Central memory CD8-positive, alpha-beta T cell (primary cell): ENCODE measurements at places on chromosomes 3 and 15.

- DNase-seq, result no peak
Observed at GRCh38 chr3:52223449-52224408, 1.7 kb downstream of the TLR9 start.

GRCh38 chr3:12489832-12490231 is 5.6 kb downstream of the TSEN2 start:
- no peak for DNase-seq

- no peak for DNase-seq
Observed at GRCh38 chr3:20123131-20123652, 62.8 kb downstream of the SGO1 start.

DNA sequence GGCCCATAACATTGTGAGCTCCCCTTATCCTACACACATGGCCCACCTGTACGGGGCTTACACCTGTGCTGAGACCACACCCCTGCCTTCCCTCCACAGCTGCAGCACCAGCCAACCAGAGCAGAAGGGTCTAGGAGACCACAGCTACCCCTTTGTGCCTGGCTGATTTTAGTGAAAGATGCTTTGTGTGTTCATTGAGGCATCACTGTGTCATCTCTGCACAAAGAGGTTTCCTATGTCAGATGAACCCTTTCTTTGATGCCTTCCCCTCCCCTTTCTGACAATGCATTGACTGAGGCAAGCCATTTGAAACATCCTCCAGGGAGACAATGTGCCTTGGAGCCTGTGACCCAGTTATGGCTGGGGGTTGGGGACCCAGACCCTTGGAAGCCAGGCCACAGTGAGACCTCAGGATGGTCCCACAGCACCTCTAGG is 54.9 kb upstream of the SLC7A14 start:
- no peak for DNase-seq

DNA sequence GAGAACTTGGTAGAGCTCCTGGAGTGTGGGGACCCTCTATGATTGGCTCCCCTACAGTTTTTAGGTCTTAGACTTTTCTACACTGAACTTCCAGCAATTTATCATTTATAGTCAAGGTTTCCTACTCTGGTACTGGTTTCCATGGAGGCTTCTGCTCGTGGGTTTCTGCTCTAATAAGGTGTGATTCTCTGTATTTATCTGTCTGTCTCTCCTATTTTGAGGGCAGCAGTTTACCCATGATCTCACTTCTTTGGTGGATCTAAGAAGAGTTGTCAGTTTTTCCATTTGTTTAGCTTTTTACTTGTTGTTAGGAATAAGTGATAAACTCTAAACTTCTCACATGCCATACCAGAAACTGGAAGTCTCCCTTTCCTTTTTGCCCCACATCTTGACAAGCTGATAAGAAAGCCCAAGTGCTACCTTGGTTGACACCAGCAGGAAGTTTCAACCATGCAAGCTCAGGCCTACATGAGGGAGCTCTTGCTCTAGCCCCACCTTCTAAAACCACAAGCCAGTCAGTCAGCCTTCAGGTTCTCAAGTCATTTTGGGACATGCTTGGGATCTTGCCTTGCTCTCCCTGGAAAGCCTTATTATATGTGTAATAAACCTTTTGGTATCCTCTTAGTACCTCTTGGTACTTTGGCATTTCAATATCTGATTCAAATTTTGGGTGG is 10.0 kb downstream of the TIMMDC1 start:
- DNase-seq, result no peak

DNA sequence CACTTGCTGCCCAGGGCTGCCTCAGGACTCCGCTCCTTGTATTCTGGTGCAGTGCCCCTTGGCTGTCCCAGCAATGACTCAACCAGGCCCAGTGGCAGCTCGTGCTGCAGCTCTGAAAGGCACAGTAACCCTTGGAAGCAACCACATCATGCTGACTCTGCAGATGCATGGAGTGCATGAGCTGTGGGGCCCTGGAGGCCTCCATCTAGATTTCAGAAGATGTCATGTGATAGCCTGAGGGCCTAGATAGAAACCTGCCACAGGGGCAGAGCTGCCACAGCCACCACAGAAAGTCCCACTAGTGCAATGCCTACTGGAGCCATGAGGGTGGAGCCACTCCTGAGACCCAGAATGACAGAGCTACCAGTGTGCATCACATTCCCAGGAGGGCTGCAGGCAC is 117.1 kb upstream of the SMAD3 start:
- DNase-seq, result no peak

DNA sequence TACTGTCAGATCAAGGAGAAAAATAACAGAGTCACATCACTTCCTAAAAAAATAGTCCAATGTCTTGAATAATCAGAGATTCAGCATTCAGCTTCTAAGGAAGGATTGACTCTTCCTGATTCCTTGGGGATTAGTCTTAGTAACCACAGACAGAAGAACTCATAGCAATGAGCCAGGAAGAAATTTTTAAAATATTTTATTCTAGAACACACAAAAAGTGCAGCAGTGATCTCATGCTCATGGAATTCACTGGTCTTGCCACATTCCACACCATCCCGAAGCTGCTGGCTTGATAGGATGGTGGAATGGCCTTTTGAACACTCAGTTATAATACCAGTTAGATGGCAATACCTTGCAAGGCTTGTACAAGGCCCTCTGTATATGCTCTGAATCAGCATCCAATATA is 43.0 kb upstream of the ABI3BP start:
- no peak for DNase-seq

- DNase-seq, result no peak
Observed at GRCh38 chr15:70741107-70741531, 22.2 kb downstream of the UACA start.

GRCh38 chr15:86756688-86757087 is 677.0 kb downstream of the AGBL1 start:
- no peak for DNase-seq

DNA sequence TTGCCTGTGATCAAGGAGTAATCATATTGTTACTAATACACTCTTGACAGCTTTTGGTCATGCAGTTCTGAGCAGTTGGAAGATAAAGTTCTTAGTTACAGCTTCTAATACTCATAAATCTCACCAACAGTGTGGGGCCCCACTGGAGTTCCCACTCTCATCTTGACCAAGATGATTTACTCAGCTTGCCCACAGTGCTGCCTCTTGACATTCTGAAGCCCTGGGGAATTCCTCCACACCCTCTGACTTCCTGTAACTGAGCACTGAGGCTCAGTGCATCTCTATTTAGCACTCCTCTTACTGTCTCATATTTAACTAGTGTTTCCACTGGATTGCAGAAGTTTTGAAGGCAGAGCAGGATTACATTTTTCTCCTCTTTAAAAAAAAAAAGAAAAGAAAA is 1.9 kb upstream of the ARL6IP5 start:
- peak; percentile 42 for DNase-seq

GRCh38 chr3:187875863-187876262 is 130.6 kb upstream of the BCL6 start:
- DNase-seq, result no peak

- DNase-seq, result no peak
Observed at GRCh38 chr15:64447536-64448315, 12.7 kb upstream of the ZNF609 start.

GRCh38 chr15:31326875-31327668 is 437 bp downstream of the KLF13 start:
- DNase-seq, result no peak

- no peak for DNase-seq
Observed at GRCh38 chr15:35007397-35007796, 19.3 kb upstream of the ZNF770 start.

DNA sequence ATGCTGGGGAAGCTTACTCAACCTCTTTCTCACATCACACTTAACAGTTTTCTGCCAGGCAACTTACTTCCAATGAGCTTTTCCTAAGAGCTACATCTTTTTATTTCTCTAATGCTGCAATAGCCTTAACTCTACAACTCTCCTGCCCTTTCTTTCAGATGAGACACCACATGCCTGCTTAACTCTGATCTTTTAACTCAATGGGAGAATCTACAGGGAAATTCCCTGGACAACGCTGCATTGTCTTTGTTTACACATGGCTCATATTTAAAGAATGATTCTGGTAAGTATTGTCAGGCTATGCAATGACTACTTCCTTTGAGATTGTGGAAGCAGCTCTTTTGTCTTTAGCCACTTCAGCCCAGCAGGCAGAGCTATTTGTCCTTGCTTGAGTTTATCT is 353.1 kb upstream of the BCHE start:
- DNase-seq, result no peak

GRCh38 chr3:67534594-67534993 is 119.8 kb downstream of the SUCLG2 start:
- DNase-seq, result no peak

GRCh38 chr3:114128826-114129225 is 50.0 kb downstream of the DRD3 start:
- no peak for DNase-seq

GRCh38 chr15:63836579-63836978 is 2.8 kb upstream of the HERC1 start:
- no peak for DNase-seq

DNA sequence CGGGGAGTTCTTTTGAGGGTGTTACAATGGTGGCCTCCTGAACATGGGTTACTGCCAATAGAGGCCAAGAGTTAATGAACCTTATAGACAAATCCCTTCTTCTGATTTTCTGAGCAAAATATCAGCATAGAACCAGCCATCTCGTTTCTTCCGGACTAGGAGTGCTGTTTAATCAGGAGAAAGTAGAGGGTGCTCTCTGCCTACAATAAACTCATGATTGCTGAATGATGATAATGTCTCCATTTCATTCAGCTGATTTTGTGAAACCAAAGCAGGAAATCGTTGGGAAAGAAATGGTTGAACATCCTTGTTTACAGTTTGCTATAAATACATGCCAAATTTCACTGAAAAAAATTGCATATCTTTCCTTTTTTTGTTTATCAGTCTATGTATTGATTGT is 142.8 kb upstream of the PLSCR5 start:
- no peak for DNase-seq

DNA sequence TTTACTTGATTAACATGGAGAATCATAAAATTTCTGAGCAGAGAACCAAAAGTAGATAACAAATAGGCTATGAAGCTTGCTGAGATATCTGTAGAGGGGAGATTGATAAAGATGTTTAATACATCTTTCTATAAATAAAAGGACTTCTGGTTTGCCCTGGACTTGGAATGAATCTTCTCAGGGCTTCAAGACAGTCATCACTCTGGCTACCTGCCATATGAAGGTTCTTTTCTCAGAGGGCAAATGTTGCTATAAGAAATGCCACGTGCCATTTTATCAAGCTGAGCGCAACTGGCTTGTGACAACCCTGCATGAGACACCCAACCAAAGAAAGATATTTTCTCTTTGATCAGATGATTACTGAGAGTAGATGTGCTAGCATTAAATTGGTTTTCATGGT is 192.5 kb downstream of the WNT5A start:
- DNase-seq, result no peak

- DNase-seq, result no peak
Observed at GRCh38 chr15:83431521-83431920, 15.6 kb upstream of the SH3GL3 start.

DNA sequence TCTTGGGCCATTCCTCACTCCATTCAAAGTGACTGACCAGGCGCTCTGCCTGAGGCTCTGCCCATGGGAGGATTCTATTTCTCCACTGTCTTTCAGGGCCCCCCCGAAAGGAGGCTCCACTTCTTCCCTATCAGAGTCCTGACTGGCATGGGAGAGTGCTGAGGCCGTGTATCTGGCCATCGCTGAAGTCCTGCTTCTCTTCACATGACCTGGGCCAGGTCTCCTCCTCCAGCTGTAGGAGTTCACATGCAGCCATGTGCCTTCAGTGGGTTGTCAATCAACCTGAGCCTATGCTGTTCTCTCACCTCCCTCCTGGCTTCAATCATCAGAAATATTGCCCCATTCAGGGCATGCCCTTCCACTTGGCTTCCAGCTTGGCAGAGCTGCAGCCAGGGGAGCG is 12.8 kb upstream of the APBA2 start:
- DNase-seq, result no peak

GRCh38 chr3:107990433-107990832 is 100.4 kb downstream of the CD47 start:
- DNase-seq, result no peak

DNA sequence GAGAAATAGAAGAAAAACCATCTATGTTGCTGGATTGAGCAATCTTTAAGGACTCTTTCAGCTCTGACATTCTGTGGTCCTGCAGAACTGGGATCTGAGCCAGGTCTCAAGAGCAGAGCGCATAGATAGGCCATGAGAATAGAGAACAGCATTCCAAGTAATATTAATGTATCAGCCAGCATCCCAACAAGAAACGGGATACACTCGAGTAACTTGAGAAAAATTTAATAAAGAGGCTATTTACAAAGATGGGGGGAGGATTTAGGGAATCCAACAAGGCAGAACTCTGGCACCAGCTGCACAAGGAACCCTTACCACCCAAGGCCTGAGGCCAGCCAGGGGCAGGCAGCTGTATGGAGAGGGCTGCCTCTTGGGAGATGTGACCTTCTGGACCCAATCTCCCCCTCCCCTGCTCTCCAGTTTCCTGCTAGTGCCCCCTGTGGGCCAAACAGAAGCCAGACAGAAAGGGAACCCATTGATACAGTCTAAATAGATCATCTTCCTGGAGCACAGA is 8.2 kb downstream of the TMOD2 start:
- no peak for DNase-seq

DNA sequence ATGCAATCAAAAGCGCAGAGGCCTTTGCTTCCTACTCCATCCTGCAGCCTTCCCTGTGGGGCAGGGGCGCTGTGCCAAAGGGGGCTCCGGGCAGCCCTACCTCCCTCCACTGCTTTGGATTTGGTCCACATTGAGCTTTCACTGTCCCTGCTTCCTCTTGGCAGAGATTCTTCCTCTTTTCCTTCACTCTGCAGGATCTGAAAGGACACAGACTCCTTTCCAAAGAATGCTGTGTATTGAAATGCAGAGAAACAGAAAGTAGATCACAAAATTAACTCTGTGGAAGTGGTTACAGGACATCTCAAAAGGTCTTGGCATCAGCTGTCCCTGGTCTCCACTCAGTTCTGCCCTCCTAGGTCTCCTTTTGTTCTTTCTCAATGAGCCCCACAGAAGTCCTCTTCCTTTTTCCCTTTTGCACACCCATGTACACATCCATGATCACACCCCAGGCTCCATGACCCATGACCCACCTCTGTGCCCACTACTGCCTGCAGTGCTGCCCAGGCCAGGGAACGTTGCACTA is 64.1 kb downstream of the CCR1 start:
- DNase-seq, result no peak

DNA sequence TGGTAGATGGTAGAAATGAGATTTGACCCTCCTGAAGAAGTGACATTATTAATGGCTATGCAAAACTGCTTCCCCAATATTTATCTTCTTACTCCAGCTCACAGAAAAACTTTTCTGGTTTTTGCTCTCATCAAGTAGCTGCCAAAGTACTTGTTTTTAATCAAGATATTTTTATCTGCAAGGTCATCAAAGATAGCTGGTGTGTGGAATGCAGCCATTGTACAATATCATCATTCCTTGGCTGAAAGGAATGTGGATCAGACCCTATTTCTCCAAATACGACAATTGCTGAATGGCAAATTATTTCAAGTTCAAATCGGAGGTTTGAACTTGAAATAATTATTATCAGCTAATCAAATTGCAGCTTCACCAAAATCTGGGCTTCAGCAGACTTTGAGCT is 126.9 kb upstream of the SLC7A14 start:
- no peak for DNase-seq

DNA sequence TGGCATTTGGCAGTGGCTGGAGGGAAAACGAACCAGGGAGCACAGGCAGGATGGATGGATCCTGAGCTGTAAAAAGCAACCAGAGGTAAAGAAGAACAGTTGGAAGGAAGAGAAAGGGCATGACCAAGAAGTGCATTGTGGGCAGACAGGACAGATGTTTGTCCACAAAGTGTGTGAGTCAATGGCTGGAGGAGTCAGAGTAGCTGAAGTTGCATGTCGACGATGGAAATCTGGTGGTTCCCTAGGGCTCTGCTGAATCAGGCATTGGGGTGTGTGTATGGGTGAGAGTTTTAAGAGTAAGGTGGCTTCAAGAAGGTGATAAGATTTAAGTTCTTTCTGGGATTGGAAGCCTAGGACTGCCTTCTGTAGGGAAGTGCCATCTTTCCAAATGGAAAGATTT is 214.0 kb upstream of the BHLHE40 start:
- DNase-seq, result no peak
